ENCODE measurements at places on chromosomes 6 and 20. TPM values are rescaled to one million over a fixed set of nuclear protein-coding genes. Genes with fewer than 3 reads are reported as not detected.
A peak's percentile ranks its signal among the peaks of the same experiment; 100 is the strongest.

Gene LY6G5C
- polyA plus RNA-seq = 0.68 TPM

Gene BLTP3A
- 15.4 TPM for polyA plus RNA-seq

DNA sequence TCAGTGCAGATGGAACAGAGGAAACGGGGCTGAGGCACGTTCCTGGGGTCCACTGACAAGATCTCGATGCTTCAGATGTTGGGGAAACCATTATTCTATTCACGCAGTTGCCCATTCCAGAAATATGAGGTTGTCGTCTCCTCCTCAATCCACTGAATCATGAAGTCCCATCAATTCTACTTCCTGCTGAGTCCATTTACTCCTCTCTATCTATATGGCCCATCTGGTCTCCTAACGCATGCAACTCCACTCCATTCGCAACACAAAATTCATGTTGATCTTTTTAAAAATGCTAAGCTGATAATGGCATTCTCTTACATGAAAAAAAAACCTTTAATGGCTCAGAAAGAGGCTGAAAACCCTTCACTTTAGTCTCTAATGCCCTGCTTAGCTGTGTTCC lies 37.5 kb downstream of the MAP3K5 start:
- no peak for DNase-seq

DNA sequence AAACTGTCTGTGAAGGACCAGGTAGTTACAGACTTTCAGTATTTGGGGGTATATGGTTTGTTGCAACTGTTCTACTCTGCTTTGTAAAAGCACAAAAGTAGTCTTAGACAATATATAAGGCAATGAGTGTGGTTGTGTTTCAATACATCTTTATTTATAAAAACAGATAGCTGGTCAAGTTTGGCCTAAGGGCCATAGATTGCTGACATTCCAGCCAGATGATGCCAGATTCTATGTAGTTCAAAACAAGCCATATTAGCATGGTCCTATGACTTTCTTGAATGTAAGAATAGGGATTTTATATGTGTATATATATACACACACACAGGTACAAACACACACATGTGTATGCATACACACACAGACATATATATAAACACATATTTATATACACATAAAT lies 201.8 kb downstream of the GRIK2 start:
- DNase-seq = no peak

DNA sequence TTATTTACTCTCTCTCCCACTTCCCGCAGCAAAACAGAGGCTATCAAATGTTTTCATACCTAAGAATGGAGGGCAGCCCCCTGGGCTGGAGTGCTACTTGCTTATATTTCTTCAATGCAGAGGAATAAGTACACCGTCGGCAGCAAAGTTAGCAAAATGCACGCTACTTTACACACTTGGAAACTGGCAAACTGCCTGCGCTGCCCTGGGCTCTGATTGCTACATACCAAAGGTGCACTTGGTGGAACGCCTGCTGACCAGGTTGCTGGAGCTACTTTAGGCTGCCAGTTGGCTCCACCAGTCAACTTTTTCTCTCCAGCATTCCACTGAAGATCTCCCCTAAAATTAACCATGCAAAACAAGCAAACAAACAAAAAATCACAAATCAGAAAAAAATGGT lies 62.4 kb downstream of the PRSS35 start:
- DNase-seq = no peak

GRCh38 chr6:111711984-111712752 lies 106.5 kb upstream of the TRAF3IP2 start:
- DNase-seq = peak; percentile 68

Gene LBP
- not detected for polyA plus RNA-seq

DNA sequence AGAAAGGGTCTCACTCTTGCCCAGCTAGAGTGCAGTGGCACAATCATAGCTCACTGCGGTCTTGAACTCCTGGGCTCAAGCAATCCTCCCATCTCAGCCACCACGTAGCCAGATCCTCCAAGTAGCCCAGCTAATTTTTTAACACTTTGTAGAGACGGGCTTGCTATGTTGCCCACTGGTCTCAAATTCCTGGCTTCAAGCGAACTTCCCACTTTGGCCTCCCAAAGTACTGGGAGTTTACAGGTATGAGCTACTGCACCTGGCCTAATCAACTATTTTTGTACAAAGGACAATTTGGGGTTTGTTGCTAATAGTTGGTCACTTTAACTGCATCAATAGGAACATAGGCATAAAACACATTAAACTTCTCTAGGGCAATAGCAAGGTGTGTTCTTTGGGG lies 29.9 kb upstream of the SYNCRIP start:
- DNase-seq = no peak

- DNase-seq = no peak
These were observed 517.0 kb upstream of the ID4 start for GRCh38 chr6:19320111-19320581.

DNA sequence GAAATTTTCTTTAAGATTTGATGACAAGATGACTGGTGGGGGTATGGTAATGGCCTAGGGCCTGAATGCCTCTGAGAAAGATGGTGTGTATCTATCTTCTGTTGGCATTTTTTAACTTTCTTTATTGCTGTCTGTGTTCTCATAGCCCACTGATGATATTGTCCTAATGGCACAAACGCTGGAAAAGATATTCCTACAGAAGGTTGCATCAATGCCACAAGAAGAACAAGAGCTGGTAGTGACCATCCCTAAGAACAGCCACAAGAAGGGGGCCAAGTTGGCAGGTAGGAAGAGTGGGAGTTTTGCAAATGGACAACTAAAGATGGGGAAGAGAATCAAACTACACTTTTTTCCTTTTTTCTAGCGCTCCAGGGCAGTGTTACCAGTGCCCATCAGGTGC lies 7.5 kb downstream of the BRD2 start:
- DNase-seq = no peak
